ENCODE measurements at places on chromosomes 11 and 22.

DNA sequence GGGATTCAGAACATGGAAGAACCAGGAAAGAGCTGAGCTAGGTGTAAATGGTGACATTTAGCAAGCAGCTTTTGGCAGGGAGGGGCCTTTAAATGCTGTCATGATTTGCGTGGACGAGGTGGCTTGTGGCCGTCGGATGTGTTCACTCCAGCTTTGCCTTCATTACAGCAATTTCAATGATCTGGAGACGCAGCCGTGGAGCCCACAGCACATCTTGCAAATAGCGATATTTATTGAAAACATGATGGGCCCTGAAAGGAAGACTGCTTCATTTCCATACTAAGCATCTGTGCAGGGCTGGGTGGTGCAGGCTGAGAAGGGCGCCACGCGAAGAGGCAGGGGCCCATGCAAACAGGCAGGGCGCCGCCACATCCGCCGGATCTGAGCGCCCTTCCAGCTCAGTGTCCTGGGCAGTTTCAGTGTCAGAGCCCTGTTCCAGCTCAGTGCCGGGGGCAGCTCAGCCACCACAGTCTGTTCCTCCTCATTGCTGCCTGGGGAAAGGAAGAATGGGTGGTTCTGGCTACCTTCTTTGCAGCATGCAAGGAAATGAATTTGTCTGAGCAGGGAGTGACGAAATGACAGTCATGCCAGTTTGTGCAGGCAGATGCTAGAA, 111.1 kb upstream of the TTC12 start:
- DNase-seq, result no peak

DNA sequence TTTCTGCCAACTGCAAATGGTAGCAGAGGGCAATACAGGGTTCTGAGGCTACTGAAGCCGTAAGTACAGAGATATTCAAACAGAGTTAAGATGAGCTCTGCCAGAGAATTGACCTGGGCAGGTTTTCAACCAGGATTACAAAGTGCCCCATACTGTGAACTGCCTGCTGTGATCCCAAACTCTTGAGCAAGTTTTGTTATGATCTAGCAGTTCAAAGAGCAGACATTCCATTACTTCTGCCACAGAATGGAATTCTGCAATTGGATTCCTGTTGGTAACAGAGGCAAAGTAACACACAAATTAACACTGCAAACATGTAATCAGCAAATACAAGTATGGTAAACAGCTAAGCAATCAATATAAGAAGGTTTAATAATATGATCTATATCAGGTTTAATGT, 31.2 kb downstream of the ALG9 start:
- no peak for DNase-seq

- DNase-seq, result no peak
These were observed 61.8 kb downstream of the BID start for GRCh38 chr22:17712441-17712840.

DNA sequence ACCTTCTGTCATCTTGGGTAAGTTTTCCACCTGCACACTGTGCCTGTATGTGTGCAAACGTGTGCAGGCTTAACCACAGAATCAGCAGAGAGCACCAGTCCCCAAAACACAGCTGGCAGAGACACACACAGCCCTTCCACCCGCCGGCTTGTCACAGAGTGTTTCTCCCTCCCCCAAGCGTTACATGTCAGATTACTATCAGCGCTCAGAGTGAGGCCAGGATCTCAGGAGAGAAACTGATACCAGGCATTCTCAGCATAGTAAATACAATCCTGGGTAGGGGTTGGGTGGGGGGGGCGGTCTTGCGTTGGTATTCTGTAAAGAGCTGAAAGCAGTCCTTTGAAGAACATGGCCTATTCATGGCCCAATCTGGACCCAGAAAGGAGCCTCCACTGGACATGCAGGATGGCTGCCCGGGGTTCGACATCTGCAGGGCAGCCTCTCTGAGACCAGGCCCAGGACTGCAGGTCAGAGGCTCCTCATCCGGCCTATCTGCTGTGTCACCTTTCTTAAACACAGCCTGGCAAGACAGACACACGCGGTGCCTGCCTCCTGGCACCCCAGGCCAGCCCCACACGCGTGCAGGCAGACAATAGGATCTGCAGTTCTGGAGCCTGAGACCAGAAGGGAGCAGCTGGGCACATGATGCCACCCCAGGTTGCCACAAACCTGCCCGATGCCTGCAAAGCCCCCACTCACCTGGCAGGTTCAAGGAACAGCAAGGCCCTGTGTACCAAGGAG, 1.7 kb downstream of the OSBPL5 start:
- no peak for DNase-seq

- no peak for DNase-seq
These were observed 7.8 kb downstream of the MTMR3 start for GRCh38 chr22:29890760-29891159.

DNA sequence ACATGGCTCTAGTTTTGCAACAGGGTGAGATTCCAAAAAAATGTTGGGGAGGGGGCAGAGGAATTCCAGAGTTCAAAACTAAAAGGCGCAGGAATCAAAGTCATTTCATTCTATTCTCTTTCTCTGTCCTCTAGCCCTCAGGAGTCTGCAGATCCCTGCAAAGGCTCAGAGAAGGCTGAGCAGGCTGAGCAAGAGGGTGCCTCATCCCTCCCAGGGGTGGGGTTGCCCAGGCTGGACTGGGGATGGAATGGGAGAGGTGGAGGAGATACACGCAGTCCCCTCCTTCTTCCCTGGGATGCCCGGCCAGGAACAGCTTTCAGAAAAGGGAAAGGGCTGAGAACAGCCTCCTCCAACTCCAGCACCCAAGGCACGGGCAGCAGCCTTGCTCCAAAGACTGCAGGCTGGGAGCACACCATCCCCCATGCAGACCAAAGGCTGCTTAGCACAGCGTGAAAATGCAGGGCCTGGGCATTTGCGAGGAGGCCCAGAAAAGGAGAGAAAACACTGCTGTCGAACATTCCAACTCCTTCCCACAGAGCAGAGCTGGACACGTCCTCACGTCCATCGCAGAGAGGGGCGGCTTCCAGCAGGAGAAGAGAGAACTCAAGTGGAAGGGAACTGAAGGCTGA, 51.8 kb downstream of the MN1 start:
- DNase-seq, result no peak

DNA sequence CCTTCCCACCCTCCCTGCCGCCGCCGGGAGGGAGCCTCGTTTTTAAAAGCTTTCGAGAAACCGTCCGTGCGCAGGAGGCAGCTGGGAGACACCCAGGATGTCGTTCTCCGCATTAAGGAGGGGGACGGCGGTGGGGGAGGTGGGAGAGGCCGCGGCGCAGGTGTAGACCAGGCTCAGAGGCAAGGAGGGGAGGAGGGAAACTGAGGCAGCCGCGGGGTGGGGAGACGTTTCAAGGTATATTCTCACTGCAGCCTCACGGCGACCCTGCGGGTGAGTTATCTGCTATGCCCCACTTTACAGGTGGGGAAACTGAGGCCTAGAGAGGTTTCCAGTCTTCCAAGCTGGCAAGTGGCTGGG, 42.7 kb downstream of the CYTH4 start:
- no peak for DNase-seq

Data from stimulated activated CD8-positive, alpha-beta memory T cell treated with anti-CD3 and anti-CD28 coated beads, Interleukin-4, amount 100 ng/mL, for 4 hours (primary cell).